ENCODE measurements at places on chromosomes 11 and 22.
A peak's percentile ranks its signal among the peaks of the same experiment; 100 is the strongest.

DNA sequence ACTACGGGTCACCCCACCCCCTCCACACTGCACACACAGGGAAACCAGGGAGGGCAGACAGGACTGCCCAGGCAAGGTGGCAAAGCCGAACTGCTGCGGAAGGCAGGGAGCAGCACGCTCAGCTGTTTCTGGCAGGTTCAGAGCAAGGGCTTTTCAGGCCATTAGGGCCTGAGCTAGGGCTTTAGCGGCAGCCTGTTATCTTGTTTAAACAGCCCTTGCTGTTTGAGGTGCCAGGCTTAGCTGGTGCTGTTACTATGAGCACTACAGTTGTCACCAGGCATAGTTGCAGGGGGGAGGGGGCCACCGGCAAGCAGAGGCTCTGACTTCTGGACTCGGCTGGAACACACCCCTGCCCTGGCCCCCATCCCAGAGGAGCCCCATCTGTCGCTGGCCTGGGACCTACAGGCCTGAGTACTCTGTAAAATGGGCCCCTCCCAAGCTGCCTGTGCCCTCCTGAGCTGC, 34.9 kb downstream of the RSPH14 start:
- DNase-seq, result no peak

DNA sequence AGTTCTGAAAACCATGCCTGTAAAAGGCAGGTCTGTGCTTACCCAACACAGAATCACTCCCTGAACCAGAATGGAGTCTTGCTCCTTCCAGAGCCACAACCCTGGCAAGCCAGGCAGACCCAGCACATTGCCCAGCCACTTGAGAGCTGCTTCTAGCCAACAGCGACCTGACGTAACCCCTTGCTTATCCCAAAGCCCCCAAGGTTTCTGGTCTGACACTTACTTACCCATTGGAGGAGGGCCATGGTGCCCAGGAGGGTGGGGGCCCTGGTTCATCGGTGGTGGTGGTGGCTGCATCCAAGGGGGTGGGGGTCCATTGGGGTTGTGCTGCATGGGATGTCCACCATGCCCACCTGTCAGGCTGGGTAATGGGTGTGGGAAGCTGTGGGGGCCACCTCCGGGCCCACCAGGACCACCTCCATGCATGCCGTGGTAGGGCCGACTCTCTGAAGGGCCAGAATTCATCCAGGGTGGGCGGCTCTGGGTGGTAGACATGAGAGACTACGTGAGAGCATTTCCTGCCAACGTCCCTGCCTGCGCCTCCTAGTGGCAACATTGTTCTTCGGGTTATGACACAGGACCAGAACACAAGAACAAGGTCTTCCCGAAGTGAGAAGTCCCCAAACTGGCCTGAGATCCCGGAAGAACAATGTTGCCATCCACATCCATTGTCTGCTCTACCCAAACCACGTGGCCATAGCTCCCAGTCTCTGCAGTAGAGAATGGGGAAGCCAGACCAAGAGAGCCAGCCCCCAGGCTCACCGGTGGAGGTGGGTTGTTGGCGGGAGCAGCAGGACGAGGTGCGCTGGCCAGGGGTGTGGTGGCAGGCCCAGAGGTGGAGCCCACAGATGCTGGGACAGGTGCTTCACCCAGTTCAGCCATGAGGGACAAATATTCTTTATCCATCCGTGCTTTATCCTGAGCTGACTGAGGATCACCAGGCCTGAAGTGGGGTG, 7.8 kb upstream of the PYGM start:
- DNase-seq, result peak; percentile 87

- no peak for DNase-seq
Observed at GRCh38 chr22:43869799-43870198, 7.5 kb upstream of the SULT4A1 start.

DNA sequence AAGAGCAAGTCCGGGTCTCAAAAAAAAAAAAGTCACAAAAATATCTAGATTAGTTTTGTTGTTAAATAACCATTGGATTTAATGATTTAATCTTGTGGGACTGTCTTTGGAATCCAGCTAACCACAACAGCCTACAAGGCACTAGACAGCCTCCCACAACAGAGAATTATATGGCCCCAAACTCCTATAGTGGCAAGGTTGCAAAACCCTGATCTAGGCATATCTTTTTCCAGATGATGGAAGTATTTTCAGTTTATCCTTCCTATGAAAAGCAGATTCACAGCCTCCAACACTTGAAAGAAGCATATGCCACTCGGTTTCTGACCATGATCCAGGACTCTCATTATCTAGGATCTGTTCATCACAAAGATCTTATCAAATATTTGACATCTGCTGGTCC, 5.4 kb upstream of the C11orf87 start:
- DNase-seq, result no peak

All from stimulated activated CD4-positive, alpha-beta T cell treated with anti-CD3 and anti-CD28 coated beads, Interleukin-4, amount 100 ng/mL, for 48 hours (primary cell).